Renal cortex interstitium (tissue), 15 donors: ENCODE measurements at places on chromosomes 6 and 20. TPM values are rescaled to one million over a fixed set of nuclear protein-coding genes. Genes with fewer than 3 reads are reported as not detected.

- no peak for DNase-seq
These were observed 138.1 kb upstream of the RPS6KA2 start for GRCh38 chr6:166765234-166765541.

GRCh38 chr6:75217193-75217592 is 11.3 kb upstream of the COL12A1 start:
- no peak for DNase-seq

Gene DNPH1
- 45.2 TPM for polyA plus RNA-seq

DNA sequence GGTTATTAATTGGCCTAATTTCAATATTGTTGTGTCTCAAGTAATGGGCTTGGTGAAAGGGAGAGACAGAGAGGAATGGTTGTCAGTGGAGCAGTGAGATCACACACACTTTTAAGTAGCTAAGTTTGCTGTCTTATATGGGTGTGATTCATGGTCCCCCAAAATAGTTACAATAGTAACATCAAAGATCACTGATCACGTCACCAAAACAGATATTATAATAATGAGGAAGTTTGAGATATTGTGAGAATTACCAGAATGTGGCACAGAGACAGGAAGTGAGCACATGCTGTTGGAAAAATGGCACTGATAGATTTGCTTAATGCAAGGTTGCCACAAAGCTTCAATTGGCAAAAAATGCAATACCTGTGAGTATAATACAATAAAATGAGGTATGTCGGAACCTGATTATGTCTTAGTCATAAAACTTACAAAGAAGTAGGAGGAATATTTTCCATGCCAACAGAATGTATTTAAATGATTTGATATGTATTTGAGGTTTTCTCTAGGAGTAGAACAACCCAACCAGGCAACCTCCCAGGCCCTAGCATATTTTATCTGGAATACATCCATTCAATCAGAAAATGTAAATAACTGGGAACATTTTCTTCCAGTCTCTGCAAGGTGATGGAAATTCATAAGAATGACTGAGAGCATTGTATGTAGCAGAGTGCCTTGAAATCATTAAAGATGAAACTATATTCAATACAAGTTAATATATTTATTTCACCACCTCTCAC is 167.8 kb downstream of the CARMIL1 start:
- DNase-seq, result no peak

- no peak for DNase-seq
These were observed 78.7 kb downstream of the CDH26 start for GRCh38 chr20:60036746-60037499.

Gene CALHM4
- polyA plus RNA-seq, result 0.88 TPM

Gene TPBG
- polyA plus RNA-seq, result 30.5 TPM

- no peak for DNase-seq
These were observed 23.9 kb upstream of the MOXD1 start for GRCh38 chr6:132425176-132425575.

GRCh38 chr6:14713008-14713960 is 532.6 kb upstream of the JARID2 start:
- no peak for DNase-seq

Gene ENPP3
- 6.3 TPM for polyA plus RNA-seq

Gene LY6G5C
- polyA plus RNA-seq, result 3.5 TPM

GRCh38 chr6:3340358-3340802 is 81.6 kb downstream of the PSMG4 start:
- DNase-seq, result no peak

GRCh38 chr20:55540013-55540412 is 465.3 kb downstream of the CBLN4 start:
- DNase-seq, result no peak

DNA sequence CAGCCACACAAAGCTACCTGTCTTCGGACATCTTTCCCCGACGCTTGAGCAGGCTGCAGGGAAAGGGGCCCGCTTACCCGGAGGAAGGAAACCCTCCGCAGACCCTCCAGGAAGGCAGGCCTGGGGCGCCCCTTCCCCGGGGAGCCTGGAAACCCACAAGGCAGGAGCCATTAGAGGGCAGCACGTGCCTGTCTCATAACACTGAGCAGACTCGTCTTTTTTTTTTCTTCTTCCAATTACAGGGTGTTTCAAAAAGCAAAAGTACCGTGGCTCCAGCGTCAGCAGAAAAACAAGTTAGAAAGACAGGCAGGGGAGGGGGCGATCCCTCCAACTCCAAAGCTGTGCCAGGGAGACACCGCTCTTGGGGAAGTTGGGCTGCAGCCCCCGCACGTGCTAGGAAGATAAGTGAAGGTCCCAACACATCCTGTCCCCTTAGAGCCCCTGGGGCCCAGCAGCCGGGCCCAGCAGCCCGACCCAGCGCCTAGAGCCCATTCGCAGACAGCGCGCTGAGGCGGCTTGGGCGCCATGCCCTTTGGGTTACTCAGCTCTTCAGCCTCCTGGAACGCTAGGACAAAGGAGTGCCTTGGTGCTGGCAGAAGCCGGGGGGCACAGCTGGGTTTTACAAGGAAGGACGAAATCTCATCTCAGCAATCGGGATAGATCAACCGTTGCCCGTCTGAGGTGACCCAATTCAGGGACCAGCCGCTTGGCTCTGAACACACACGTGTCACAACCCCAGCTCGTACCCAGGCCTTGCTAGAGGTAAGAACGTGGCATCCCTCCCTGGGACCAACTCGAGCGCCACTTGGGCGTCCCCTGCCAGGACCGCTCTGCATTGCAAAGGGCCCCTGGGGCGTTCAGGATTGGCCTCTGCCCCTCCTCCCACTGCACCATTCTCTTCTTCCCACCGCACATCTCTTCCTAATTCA is 136.3 kb downstream of the LY86 start:
- DNase-seq, result peak; percentile 86

- no peak for DNase-seq
These were observed 6.5 kb upstream of the PREX1 start for GRCh38 chr20:48834278-48834677.

- no peak for DNase-seq
These were observed 193.4 kb downstream of the SYNDIG1 start for GRCh38 chr20:24662752-24663365.

- no peak for DNase-seq
These were observed 875.3 kb downstream of the EYS start for GRCh38 chr6:64831680-64832079.

Gene LHFPL5
- polyA plus RNA-seq, result not detected

Gene NQO2
- 81.2 TPM for polyA plus RNA-seq

- no peak for DNase-seq
These were observed 130.0 kb upstream of the ARG1 start for GRCh38 chr6:131443014-131443413.

DNA sequence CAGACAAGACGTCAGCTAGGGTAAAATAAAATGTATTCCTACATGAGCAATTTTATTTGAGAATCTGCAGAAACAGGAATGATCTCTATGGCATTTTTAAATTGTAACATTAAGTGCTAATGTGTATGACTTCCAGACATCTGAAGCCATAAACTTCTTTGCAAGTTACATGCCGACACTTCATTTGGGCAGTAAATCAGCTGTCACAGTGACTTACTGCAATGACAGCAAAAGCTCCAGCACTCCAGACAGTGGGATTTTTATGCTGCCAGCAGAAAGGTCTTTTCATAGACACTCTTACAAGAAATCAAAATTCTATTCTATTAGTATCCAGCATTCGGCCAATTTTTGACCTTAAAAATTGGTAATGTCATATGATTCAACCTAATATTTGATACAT is 156.3 kb upstream of the SNX9 start:
- DNase-seq, result no peak

GRCh38 chr6:165848086-165848426 is 185.0 kb upstream of the PDE10A start:
- DNase-seq, result no peak

DNA sequence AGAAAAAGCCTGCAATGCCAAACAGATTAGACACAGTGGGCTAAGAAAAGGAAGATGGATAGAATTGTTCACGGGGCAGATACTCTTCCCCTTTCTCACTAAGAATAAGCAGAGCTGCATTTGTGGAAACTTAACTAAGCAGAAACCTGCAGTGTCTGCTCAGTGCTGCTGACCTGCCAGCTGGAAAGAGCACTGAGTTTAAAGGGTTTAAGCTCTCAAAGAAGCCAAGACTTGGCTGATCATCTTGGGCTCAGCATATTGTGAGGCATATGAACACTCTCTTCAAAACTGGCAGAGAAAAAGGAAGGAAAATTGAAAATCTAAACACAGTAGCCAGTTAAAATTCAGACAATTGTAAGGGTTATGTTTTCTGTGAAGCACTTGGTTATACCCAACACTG is 711.1 kb upstream of the EPHA7 start:
- DNase-seq, result peak; percentile 2

Gene SMPD2
- polyA plus RNA-seq, result 11.7 TPM

Gene TREM1
- polyA plus RNA-seq, result 0.07 TPM

GRCh38 chr6:90429713-90430112 is 133.1 kb upstream of the BACH2 start:
- no peak for DNase-seq

DNA sequence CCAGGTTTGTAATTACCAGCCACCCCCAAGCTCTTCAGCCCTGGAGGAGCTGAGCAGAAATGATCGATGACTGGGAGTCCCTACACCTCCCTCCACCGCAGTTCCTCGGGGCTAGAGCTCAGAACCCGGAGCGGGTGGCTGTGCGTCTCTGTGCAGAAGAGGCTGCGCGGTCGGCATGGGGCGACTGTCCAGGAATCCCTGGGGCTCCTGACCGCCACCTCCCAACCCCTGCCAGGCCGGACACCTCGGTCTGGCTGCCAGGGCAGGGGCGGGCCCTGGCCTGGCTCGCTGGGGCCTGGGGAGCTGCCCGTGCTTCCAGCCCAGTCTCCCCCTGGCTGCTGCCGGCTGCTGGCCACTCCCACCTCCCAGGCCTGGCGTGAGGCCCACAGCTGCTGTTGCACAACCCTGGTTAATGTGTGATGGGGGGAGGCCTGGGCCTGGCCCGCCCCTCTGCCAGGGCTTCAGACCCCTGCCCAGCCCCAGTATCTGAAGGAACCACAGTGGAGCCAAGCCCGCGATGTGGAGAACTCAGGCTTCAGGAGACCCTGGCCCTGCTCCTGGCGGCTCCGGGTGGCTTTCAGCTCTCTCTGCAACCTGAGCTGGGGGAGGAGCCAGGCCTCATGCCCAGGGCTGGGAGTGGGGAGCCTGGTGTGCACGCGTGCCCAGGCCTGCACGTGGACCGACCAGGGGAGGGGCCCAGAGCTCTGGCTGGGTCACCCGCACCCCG is 1.2 kb downstream of the SLC2A4RG start:
- DNase-seq, result peak; percentile 75

Gene PBOV1
- polyA plus RNA-seq, result 0.15 TPM

DNA sequence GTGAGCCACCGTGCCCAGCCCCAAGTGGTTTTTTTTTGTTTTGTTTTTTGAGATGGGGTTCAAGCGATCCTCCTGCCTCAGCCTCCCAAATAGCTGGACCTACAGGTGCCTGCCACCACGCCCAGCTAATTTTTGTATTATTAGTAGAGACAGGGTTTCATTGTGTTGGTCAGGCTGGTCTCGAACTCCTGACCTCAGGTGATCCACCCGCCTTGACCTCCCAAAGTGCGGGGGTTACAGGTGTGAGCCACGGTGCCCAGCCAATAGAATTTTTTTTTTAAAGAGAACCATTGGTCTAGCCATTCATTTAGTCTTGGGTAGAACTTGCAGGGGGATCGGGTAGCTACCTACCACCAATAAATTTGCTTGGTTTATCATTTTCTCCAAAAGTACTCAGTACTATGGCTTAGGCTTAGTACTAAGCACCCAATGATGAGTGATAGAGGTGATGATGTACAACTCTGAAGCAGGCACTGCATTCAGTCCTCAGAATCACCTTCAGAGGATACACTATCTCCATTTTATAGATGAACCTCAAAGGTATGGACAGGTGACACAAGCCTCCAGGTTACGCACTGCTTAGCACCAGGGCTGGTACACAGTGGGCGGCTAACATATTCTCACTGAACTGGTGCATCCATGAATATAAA is 12.9 kb upstream of the C20orf203 start:
- DNase-seq, result no peak

DNA sequence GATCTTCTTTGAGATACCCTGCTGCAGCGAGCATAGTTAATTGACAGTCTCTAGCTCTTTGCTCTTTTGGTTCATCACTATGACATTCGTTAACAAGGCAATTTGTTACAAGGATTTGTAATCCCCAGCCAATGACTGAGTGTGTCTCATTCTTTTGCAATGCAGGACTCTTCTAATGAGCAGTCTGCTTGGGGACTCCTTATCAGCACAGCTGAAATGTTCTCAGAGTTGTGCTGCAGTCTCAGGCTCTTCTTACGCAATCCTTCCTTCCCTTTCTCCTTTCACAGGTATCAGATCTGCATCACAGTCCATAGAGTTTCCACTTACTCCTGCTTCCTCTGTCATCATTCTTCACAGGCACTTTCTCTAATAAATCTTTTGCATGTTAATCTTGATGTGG is 161.2 kb upstream of the OGFRL1 start:
- no peak for DNase-seq

DNA sequence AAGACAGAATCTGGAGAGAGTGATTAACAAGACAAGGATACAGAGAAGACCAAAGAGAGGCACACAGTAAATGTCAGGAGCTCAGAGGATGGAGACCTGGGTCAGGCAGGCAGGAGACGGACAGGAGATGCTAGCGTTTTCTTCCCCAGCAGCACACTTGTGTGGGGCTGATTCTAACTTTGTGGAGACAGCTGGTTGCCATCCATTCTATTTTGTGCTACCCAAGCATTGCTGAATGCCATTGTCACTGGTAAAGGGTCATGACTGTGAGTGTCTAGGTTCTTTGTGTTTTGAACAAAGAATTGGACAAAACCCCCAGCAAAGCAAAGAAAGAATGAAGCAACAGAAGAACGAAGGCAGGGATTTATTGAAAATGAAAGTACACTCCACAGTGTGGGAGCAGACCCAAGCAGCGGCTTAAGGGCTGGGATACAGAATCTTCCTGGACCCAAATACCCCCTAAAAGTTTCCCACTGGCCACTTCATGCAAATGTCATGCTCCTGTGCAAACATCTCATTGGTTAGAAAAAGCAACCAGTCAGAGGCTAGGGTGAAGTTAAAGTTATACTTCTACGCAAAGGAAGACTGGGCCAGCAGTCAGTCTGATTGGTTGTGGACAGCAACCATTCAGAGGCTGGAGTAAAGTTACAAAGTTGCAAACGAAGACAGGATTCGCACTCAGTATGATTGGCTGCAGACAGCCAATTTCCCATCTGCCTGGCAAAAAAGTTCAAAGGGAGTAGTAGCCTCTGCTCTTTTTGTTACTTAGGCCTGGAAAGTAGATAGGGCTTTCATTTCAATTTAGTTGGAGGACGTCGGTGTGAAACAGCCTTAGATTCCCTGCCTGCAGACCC is 17.5 kb downstream of the PTK7 start:
- no peak for DNase-seq

- DNase-seq, result no peak
These were observed 70.9 kb downstream of the MYO6 start for GRCh38 chr6:75819776-75820487.

- DNase-seq, result no peak
These were observed 273.8 kb upstream of the AGPAT4 start for GRCh38 chr6:161547617-161548016.

Gene SRMS
- 0.17 TPM for polyA plus RNA-seq

Gene SSTR4
- 0.07 TPM for polyA plus RNA-seq

DNA sequence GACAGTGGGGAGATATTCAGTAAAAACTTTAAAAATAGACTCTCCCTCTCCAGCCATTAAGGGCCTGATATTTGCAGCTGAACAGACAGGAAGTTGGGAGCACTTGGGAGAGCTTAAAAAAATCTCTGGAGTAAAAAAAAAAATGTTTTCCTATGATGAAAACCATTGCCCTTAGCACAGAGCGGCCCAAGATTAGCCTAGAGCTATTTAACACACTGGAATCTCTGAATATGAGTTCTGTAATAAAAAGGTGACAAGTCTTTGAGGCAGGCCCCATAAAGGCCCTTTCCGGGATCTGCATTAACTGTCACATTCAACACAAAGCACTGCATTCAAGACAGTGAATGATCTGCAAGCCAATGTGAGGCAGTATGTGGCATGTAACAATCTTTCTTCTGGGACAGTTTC is 393.7 kb downstream of the ZFAND3 start:
- DNase-seq, result no peak
